HT-29 (cell line): ENCODE measurements at places on chromosomes 1 and 21. TPM values are rescaled to one million over a fixed set of nuclear protein-coding genes. Genes with fewer than 3 reads are reported as not detected.

DNA sequence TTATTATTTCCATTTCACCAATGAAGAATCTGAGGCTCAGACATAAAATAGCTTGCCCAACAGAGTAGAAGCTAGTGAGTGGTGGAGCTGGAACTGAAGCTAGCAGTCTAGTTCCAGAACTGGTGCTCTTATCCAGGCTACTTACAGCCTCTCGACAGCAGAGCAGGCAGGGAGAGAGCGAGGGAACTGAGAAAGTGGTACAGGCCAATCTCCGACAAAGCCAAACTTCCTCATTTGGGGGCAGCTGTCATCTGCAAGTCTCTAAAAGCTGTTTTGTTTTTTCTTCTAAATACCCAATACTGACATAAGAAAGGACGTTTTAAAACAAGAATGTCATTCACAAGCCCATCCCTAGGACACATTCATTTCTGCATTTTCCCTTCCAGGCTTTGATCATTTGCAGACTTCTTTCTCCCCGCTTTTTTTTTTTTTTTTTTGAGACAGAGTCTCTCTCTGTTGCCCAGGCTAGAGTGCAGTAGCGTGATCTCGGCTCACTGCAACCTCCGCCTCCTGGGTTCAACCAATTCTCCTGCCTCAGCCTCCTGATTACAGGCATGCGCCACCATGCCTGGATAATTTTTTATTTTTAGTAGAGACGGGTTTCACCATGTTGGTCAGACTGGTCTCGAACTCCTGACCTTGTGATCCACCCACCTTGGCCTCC is 20.0 kb downstream of the YIPF1 start:
- no peak for DNase-seq

DNA sequence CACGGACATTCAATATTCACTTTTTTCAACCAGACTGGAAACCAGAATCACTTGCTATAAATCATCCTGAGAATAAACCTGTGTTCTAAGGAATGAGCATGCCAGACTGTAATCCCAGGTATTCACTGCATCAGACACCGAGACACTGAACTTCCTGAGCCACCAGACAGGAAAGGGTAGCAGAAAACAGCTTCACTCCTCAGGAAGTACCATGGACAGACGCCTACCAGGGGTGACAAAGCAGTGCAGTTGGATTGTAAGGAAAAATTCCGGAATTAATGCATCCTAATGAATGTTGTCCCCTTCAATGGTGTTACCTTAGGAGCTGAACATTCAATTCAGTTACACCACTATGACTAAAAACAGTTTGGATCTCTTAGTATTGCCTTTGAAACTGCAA is 156.1 kb downstream of the PIGK start:
- DNase-seq: peak; percentile 12

DNA sequence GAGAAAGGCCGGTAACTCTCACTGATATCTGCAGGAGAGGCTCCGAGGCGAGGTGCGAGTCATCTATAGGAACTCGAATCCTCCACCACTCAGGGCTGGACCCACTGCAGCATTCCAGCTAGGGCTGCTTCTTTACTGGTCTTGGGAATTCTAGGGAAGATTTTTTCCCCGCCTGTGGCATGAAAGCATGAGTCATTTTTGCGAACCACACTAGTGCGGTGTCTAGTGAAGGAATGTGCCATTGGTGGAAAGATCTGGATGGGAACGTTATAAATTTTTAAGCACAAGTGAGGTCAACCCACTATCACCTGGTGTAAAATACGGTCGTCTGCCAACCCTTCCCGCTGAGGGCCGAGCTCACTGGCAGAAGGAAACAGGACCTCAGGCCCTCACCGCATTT is 49.7 kb downstream of the SYF2 start:
- no peak for DNase-seq

- DNase-seq: no peak
These were observed 313.6 kb downstream of the OLFM3 start for GRCh38 chr1:101683136-101683535.

DNA sequence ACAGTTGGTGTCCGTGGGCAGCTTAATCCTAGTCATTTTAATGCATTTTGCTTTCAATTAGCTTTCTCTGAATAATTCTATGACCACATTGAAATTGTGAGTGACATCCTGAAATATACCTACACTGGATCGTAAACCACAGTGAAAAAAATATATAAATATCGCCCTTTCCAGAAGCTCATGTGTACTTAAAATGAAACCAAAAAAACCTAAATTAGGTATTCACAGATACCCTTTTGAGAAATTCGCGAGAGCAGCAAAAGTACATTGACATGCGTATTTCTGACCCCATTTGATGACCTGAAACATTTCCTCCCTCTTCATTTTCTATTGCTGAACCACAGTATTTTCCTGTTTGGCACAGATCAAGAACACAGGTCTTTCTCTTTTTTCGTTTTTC is 253.8 kb downstream of the LTN1 start:
- no peak for DNase-seq

DNA sequence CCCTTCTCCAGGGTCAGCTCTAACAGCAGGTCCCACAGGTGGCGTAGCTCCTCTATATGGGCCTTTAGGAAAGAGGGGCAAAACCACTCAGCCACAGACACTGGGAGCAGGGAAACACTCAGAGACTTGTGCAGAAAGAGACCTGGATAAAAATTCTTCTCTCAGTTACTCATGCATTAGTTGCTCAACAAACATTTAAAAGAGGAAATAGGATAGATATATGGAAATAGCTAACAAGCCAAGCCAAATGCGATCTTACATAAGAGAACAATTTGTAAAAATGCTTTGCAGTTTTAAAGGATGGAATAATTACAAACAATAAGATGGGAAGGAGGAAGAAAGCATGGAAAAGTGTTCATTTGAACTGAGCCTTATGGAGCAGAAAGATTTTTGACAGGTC is 4.9 kb downstream of the SPTA1 start:
- no peak for DNase-seq

DNA sequence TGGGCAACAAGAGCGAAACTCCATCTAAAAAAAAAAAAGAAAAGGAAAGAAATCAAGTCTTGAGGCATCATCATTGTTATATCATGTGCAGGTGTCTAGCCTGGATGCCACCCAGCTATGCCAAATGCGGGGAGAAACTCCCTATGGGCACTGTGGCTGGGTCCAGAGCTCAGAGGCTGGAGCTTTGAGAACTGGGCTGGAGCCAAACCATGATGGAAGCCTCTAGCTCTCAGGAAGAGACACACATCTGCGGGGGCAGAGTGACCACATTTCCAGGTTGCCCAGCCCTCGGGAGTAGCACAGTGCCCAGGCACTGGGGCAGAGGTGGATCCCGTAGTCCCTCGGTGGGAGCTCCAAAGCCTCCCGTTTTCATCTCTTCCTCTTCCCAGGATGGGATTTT is 58.9 kb downstream of the COL18A1 start:
- no peak for DNase-seq

- no peak for DNase-seq
These were observed 7.9 kb upstream of the ADORA3 start for GRCh38 chr1:111511370-111511769.

- DNase-seq: no peak
These were observed 21.5 kb upstream of the PWP2 start for GRCh38 chr21:44085491-44086321.

- no peak for DNase-seq
These were observed 154.5 kb upstream of the C1orf87 start for GRCh38 chr1:60228041-60228491.

DNA sequence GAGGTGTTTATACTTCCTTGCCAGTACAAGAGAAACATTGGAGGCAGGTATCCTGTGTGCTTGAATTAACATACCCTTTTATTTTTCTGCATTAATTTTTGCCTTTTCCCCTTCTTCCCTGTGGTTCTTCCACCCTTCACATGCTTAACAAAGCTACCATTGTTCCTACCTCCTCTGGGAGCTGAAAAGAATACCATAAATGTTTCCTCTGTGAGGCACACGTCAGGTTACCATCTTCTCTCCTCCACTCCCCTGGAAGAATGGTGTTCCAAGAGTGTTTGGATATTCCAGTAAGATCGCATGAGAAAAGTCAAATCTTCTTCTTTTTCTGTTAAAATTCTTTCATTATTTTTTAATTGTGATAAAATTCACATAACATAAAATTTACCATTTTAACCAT is 74.6 kb upstream of the MARK1 start:
- no peak for DNase-seq

- no peak for DNase-seq
These were observed 127.9 kb downstream of the PIK3R3 start for GRCh38 chr1:46004492-46004891.

DNA sequence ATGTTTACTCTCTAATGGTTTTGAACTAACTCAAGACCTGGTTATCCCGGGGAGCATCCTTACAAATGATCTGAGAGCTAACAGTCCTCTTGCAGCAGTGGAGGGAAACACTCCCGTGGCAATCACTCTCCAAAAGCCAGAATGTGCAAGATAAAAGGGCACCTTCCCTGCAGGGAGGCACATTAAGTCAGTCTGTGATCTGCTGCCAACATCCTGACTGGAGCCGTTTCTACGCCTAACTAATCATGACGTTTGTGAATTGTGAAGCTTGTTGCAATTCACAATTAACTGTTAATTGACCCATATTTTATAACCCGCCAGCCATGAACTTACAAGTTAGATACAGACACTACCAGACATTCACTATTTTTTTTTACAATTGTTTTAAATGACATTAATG is 52.1 kb upstream of the LGALS8 start:
- DNase-seq: no peak

- no peak for DNase-seq
These were observed 40.4 kb downstream of the FRRS1 start for GRCh38 chr1:99725996-99726395.

GRCh38 chr1:241627453-241628259 is 12.5 kb downstream of the CHML start:
- peak; percentile 73 for DNase-seq

GRCh38 chr1:68366572-68366971 is 83.2 kb downstream of the RPE65 start:
- no peak for DNase-seq

DNA sequence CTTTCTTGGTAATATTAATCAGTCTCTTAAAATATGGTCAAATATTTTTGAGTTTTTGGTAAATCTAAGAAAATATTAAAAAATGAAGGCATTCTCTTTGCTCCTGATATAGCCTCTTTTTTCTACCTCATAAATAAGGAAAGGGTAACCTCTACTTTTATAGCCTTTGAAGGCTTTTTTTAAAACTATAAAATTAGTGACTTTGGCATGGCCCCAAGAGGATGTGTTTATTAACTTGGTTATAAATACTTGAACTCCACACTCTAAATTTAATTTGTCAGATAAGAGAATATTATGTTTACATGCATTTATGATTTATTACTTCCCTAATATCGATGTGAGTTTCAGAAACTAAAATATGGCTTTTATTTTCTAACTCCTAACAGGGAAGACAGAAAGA is 60.3 kb downstream of the LMO4 start:
- peak; percentile 81 for DNase-seq

- no peak for DNase-seq
These were observed 16.0 kb downstream of the ELOA start for GRCh38 chr1:23759277-23759676.

GRCh38 chr1:223135176-223135942 is 7.7 kb downstream of the TLR5 start:
- no peak for DNase-seq

GRCh38 chr1:117098287-117098890 is 23.2 kb downstream of the TRIM45 start:
- DNase-seq: no peak

DNA sequence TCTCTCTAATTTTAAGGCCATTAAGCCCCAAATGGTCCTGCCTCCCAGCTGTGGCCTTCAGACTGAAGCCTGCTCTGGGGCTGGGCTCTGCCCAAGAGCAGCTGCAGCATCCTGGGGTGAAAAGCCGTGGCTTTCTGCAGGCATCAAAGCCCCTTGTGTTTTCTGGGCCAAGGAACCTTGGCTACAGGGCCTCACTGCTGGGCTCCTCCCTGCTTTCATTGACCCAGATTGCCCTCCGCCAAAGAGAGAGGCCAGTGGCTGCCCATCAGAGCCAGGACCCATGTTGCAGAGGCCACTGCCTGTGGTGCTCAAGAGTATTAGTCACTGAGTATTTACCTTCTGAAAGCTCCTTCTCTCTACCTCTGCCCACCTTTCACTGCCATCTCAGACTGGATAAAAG is 1.6 kb downstream of the ZNF648 start:
- no peak for DNase-seq

DNA sequence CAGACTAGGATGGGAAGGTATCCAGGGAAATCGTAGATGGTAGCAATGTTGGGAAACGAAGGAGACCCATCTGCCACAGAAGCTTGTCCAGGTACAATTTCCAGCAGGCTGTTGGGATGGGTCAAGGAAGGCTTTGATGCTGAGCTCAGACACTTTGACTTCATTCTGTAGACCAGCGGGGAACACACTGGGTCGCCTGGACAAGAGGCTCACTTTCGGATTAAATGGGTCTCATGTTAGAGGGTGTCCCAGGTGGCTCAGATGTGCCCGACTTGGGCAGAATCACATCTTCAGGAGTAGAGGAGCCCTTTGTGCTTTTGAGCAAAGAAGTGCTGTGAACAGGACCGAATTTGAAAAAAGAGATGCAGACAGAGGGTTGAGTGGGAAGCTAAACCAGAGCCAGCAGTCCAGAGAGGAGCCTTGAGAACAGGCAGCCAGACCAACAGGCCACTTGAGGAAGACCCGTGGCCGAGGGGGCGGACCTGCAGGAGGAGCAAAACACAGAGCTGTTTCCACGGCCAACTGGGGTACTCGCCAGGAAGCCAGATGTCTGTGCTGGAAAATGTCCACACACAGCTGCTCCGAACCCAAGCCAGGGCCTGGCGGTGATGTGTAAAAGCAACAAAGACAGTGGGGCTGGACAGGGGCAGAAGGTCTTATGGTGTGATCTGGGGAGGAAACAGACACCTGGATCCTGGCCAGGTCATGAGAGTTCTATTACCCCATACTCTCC is 146.9 kb downstream of the AJAP1 start:
- DNase-seq: no peak

DNA sequence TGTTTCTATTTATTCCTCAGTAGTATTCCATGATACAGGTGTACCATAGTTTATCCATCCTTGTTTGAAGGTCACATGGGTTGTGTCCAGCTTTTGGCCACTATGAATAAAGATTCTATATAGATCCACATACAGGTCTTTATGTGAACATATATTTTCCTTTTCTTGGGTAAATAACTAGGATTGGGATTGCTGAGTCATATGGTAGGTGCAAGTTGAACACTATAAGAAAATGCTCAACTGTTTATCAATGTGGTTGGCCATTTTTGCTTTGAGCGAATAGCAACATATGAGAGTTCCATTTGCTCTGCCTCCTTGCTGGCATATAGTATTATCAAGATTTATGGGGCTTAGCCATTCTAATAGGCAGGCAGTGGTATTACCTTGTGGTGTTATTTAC is 170.2 kb upstream of the KCNJ15 start:
- no peak for DNase-seq

Gene FPGT
- 1.9 TPM in 2 replicates for total RNA-seq

Gene VWA5B1
- total RNA-seq: not detected in 2 replicates

Gene TMEM240
- 1.4 and 2.4 TPM in 2 replicates for total RNA-seq

Gene FH
- 44.6 and 47.6 TPM in 2 replicates for total RNA-seq

Gene FMO3
- not detected in 2 replicates for total RNA-seq

Gene PLEKHN1
- 2.4 and 9.3 TPM in 2 replicates for total RNA-seq

Gene HPDL
- 101 and 113 TPM in 2 replicates for total RNA-seq

Gene C1QTNF12
- total RNA-seq: 4.1 and 6.0 TPM in 2 replicates

Gene NR0B2
- 17.6 and 18.4 TPM in 2 replicates for total RNA-seq

Gene DIPK1A
- 0.38 and 0.97 TPM in 2 replicates for total RNA-seq

Gene PDE9A
- 8.4 and 9.1 TPM in 2 replicates for total RNA-seq

Gene LCE3E
- not detected in 2 replicates for total RNA-seq

Gene HSPB7
- total RNA-seq: not detected in 2 replicates

Gene ADAMTS5
- total RNA-seq: not detected in 2 replicates

Gene NDC1
- total RNA-seq: 28.8 and 29.5 TPM in 2 replicates

Gene KRTAP21-2
- not detected in 2 replicates for total RNA-seq

Gene TMEM269
- 0.03 TPM in 1 of 2 replicates, not detected in the other for total RNA-seq

Gene IFNLR1
- 3.3 and 3.5 TPM in 2 replicates for total RNA-seq

Gene PKP1
- 0.43 and 1.2 TPM in 2 replicates for total RNA-seq

Gene FCRL2
- not detected in 2 replicates for total RNA-seq

Gene OR2L5
- total RNA-seq: not detected in 2 replicates

Gene S100A7A
- total RNA-seq: not detected in 2 replicates
